ENCODE measurements at places on chromosomes 6 and 20.

- no peak for DNase-seq
Observed at GRCh38 chr6:2828629-2829028, 13.0 kb downstream of the SERPINB1 start.

- DNase-seq, result no peak
Observed at GRCh38 chr6:26454631-26455030, 3.1 kb upstream of the BTN2A1 start.

DNA sequence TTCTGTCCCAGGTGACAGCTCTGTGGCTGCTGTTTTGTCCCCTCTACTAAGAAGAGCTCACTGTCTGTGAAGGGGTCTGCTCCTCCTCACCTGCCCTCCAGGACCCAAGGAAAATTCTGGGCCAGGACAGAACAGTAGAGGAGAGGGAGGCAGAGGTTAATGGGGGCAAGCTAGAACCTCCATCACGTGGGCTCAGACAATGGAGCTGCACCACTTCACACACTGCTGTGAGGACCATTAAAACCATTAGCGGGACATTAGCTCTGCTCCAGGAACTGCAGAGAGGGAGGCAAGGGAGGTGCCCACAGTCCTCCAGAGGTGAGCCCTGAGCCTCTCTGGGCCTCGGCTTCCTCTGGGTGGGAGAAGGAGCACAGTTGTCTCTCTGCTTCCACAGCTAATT, 78.4 kb downstream of the NOL4L start:
- DNase-seq, result peak; percentile 36

GRCh38 chr6:122007339-122007738, 392.1 kb upstream of the HSF2 start:
- peak; percentile 59 for DNase-seq

DNA sequence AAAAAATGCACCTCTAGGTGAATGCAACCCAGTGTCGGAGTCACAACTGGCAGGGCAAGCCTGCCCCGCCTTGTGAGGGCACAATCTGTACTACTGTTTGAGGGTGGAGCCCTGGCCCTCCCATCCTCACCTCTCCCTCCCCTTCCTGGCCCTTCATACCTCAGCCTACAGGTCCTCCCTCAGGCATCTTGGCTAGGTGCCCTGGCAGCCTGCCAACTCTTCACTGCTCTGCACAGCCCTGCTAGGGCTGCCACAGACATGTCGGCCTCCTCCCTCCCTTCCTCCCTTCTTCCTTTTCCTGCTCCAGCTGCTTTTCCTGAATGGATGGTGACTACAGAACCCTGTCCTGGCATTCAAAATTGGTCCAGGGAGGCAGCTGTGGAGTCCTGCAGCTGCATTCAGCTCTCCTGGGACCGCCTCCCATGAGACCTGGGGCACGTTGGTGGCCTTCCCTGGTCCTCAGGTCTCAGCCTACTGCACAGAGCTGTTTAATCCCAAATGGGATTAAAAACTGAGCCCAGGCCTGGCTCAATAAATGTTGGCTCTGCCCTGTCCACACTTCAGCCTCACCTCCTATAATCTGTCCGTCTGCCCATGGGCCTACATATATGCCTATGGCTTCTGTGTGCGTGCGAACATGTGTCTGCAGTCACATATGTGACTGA, 52.7 kb downstream of the CDH22 start:
- peak; percentile 62 for DNase-seq

DNA sequence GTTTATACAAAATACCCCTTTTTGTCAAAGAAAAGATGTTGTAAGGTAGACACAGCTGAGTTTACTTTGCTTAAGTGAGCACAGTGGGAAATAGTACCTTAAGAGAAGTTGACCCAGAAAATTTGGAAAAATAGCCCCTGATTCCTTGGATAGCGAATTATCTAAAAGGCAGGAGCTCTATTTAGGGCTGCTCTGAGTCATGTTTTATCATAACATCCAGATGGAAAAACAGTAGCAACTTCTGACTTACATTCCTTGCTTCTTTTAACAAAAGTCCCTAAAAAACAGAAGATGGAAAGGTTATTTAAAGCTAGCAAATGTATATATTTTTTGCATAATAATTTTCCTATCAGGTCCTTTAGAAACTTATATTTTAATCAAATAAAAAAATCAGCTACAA, 59.0 kb downstream of the THEMIS start:
- no peak for DNase-seq

DNA sequence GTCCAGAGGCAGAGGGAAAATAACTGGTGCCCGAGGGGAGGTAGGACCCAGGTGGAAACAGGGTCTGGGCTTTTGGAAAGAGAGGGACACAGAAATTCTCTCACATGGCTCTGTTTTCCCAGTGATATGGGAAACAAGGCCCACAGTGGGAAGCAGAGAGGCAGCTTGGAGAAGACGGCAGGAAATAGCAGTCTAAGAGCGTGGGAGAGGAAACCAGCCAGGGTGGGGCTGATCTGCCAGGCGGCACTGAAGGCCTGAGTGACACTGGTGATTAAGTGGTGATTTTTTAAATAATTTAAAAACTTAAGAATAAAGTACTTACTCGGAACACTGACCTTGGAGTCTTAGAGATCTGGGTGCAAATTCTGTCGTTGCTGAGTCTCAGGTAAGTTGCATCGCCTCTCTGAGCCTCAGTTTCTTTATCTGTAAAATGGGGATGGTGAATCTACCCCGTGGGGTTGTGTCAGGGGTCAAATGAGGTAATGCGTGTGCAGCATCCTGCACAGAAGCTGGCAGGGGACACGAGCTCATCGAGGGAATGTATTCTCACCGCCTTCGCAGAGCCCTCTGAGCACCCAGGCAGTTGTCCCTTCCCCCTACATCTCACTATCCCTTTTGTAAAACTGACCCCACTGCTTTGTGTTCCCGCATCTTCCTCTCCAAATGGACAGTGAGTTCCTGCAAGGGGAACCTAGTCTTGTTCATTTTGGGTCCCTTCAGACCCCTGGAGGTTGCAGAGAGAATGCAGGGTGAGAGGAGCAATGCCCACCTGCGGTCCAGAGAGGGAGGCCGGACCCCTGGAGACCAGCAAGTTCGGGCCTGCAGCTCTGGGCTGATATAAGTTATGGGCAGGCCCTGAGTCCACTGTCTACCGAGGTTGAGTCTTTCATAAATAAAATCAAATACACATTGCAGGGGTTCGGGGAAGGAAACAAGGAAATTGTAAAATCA, 228.6 kb upstream of the PMEPA1 start:
- DNase-seq, result no peak

DNA sequence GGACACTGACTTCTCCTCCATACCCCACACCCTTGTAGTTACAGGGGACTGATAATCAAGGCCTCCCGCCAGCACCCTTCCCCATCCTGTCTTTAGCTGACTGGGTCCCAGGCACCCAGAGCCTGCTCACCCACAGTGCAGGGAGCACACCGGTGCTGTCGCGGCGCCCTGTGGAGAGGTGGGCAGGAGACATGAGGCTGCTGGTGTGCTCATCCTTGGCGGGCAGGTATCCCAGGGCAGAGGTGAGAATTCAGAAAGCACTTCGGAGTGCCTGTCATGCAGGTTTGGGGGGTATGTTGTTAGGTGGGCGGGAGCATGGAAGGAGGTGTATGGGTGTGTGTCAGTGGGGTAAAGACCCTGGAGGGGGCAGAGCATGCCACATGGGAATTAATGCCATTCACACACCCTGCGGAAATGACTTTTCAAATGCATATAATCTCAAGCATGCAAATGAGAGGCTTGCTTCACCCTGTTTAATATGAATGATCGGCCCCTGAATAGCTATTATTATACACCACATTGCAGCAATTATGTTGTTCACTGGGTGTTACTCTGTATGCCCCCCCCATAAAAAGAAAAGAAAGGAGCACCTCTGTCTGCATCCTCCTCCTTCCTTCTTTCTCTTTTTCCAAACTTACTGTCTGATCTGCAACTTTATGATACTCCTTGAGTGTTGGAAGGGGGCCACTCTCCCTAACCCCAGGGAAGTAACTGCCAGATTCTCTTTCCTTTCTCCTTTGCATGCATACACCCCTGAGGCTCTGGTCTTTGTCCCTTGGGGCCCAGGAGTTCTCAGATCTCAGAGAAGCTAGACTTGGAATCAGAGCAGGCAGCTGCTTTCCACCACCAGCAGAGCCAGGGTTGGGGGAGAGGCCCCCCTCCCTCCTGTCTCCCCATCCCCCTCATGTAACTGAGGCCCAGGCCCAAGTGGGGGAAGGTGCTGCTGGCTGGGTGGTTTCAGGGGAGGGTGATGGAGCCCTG, 16.0 kb downstream of the FOXP4 start:
- peak; percentile 55 for DNase-seq

DNA sequence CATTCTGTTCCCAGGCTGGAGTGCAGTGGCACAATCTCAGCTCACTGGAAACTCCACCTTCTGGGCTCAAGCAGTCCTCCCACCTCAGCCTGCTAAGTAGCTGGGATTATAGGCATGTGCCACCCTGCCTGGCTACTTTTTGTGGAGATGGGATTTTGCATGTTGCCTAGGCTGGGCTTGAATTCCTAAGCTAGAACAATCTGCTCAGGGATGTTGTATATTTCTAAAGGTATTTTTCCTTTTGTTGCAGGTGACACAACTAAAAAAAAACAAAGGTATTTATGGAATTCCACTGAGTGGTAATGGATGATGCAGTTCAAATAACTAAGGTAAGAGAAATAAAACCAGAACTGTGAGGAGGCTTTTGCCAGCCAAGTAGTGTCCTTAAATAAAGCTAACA, 49.7 kb downstream of the PTPRA start:
- DNase-seq, result no peak

- no peak for DNase-seq
Observed at GRCh38 chr20:23528867-23529431, 38.0 kb downstream of the CST8 start.

DNA sequence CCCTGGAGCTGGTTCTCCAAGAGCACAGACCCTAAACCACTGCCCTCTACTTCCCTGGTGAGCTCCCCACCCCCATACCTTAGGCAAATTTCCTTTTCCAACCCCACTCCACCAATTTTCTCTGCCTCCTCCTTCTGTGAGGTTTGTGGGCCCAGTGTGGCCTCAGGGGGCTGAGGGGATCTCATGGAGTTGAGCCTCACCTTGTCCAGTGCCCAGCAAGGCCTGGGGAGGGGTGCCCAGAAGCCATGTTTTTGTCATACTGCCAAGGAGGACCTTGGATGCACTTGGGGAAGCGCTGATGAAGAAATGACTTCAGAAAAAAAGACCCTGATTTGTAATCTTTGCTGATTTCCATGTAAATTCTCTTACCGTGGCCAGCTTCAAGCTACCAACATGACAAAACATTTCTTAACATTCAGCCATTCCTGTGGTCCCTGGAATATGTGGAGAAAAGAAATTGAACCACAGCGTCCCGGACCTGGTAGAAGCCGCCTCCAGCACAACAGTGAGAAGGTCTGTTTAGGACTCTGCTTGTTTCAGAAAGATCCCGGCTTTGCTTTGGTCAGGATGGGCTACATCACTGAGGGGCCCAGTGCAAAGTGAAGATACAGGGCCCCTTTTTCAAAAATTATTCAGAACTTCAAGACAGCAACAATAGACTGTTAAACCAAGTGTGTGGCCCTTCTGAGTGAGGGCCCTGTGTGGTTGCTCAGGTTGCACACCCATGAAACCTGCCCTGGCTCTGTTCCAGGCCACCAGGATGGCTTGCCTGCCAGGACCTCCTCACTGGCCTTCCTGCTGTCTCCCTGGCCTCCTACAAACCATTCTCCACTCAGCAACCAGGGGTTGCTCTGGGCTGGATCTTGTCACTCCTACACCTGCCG, 52.5 kb downstream of the CHMP4B start:
- no peak for DNase-seq

- no peak for DNase-seq
Observed at GRCh38 chr6:125867483-125867942, 76.8 kb downstream of the NCOA7 start.

- DNase-seq, result no peak
Observed at GRCh38 chr6:82273295-82273694, 25.8 kb upstream of the IBTK start.

DNA sequence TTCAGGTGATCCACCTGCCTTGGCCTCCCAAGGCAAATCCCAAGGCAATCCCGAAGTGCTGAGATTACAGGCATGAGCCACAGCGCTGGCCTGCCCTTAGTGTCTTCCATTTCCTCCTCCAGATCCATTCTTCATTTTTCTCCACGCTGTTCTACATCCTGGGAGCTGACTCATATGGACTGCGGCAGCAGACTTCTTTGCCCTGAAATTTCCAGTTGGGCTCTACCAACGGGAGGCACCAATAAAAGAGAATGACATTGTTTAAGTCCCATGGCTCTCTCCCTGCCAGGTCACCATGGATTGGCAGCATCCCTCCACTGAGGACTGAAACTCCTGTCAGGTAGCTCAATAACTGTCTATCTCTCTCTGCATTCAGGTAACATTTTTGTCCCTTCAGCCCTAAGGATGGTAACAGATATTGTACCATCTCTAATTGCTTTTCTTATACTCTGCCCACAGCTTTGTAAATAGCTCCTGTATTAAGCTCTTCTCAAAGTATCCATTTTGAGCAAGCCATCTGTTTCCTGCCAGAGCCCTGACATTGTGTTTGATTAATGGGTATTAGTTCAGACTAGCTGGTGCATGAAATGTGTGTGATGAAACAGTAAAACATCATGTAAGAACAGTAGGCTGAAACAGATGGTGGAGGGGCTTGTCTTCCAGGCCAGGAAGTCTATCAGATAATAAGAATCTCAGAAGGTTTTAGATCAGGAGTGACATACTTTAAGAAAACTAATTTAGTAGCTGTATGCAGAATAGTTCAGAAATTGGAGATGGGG, 3.6 kb downstream of the TBCC start:
- peak; percentile 69 for DNase-seq

GRCh38 chr6:33607126-33607783, 13.9 kb upstream of the ITPR3 start:
- no peak for DNase-seq

DNA sequence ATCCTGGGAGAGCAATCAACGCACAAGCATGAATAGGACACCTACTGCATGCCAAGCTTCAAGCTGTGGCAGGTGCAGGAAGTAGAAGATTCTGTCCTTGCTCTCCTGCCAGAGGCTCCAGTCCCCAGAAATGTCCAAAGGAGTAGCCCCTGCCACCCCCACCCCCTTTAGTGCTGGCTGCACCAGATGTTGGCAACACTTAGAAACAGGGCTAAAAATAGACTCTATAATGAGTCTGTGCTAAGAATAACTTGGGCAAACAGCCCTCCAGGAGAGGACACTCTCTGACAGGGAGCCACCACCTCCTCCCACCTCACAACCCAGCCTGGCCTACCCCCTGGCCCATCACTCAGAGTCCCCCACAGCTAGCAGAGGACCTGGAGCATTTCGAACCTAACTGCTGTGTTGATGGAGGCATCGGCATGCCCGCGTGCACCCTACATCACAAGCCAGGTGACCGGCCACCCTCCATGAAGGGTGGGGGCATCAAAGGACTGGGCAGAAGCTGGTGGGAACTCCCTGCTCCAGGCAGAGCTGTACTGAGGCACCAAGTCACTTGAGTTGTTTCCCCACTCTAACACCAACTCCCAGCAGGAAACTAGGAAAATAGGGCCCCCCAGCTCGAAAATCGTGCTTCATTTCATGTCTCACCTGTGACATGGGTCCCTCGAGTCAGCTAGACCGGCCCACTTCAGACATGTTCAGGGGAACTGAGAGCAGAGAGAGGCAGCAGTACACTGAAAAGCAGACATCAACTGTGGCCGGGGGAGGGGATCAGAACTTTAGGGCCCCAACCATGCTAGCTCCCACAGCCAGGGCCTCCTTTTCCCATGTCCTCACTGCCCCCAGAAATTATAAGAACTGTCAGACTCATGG, 18.7 kb downstream of the TFEB start:
- DNase-seq, result no peak

Data from eye (tissue), 1 donor.